ENCODE measurements at places on chromosomes 4 and X.

GRCh38 chr4:3364634-3365314 lies 72.0 kb downstream of the RGS12 start:
- no peak for DNase-seq

DNA sequence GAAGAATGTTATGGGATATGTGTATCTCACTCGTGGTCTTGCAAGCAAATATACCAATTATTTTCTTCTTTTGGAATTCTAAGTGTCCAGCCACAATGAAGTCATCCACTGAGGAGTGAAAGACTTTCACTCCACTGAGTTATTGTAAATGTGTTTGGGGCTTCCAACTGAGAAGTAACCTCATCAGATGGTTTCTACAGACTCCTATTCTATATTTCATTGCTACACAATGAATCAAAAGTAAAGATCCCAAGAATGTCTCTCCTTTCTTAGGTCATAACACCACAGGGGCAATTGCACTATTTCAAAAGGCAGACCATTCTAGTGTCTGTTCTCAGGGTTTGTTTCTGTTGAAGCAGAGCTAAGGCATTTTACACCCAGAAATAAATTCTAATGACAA lies 12.3 kb upstream of the VCX2 start:
- DNase-seq, result no peak

GRCh38 chr4:169861593-169861992 lies 103.8 kb upstream of the HPF1 start:
- no peak for DNase-seq

DNA sequence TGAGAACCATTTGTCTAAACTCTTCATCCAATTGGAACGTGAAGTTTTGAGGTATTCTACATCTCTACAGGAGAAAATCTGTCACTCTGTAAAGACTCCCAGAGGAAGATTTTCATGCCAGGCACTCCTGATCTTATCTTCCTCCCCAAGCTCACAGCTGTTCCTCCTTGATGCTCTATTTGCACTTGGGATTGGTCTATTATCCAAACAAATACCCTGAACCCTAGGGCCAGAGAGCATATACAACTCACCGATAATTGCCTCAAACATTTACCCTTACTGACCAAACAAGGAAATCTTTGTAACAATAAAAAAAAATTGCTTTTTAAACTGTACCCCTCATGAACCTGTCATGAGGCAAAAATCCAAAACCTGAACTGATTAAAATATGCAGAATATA lies 372.7 kb downstream of the SH2D1A start:
- peak; percentile 1 for DNase-seq

DNA sequence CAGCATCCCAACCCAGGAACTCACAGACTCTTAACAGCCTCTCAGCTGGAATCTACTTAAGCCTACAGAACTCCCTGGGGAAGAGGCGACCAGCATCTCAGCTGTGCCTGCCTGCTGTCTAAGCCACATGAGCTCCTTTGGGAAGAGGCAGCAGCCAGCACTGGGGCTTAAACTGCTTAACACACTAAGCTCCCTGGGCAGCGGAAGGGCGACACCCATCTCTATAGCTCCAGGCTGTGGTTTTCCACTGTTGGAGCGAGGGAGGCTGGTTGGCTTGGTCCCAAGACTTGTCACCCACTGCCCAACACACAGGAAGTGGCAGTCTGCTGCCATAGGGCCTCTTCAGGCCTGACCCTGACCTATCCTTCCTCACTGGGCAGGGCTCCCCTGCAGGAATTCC lies 1544.1 kb upstream of the ADGRL3 start:
- no peak for DNase-seq

DNA sequence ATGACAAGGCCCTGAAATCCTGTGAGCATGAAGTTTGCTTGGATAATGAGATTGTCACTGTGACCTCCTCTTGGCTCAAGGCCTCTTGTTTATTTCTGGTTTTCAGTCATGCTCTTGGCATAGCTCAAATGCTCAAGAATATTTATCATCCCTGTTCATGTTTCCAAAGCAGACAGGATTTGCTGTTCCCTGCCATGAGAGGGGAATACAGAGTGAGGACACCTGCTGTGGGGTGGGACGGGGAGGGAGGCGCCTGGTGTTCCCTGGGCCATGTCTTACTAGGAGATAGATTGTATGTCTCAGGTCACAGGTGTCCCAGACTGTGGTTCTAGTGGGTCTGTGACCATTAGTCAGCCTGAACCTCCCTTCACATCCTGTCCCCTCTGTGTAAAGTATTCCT lies 34.9 kb upstream of the SH3RF1 start:
- no peak for DNase-seq

GRCh38 chr4:122619611-122620010 lies 1.3 kb downstream of the IL21 start:
- DNase-seq, result no peak

- no peak for DNase-seq
Observed at GRCh38 chr4:123580981-123581664, 184.5 kb downstream of the SPRY1 start.

DNA sequence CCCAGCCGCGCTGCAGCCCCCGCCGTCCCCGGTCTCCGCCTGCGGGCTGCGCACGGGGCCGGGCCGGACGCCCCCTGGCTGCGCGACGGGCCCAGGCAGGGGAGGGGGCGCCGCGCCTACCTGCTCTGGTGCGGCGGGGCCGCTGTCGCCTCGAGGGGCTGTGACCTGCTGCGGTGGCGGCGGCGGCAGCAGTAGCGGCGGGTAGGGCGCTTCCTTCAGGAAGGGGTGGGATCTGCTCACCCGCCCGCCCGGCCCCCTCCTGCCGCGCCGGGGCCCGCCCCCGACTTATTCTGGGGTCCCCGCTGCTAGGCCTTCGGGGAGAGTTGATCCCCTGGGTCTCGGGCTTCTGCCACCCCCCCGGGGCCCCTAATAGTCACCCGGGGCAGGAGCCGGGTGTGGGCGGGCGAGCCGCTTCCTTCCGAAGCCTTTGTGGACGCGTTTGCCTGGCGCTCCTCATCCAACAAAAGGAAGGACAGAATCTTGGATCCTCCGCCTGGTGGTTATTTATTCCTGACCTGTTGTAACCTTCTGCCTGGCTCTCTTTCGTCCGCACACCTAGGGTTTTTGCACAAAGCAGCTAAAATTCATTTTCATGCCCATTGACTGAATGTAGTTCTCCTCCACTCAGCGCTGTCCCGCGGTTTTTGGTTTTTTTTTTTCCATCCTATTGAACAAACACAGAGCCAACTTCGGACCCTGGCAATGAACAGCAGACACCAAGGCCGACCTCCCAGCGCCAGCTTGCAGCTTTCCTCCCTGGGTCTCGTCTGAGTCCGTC lies at the start of gene TMEM150C:
TMEM150C (minus strand) TSS at position 203 of the 778 bp plus-strand sequence. CDS start 57,331 bp downstream, outside the sequence.
- no peak for DNase-seq

- no peak for DNase-seq
Observed at GRCh38 chr4:1019729-1020470, 8.5 kb downstream of the FGFRL1 start.

DNA sequence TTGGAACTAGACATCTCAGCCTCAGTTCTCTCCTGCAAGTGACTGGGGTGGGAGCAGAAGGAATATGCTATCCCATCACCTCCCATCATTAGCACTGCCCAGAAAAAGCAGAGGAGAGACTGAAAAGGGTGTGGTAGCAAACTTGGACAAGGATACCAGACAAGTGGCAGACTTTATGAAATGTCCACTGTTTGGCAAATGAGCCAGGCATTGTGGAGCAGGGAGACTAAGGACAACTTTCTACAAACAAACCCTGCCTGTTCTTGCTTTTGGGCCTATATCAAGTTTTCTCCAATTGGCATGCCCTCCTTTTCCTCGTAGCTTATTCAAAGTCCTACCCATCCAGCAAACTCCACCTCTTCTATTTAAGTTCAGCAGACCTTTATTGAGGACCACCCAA lies 41.6 kb downstream of the ZCCHC12 start:
- DNase-seq, result no peak

DNA sequence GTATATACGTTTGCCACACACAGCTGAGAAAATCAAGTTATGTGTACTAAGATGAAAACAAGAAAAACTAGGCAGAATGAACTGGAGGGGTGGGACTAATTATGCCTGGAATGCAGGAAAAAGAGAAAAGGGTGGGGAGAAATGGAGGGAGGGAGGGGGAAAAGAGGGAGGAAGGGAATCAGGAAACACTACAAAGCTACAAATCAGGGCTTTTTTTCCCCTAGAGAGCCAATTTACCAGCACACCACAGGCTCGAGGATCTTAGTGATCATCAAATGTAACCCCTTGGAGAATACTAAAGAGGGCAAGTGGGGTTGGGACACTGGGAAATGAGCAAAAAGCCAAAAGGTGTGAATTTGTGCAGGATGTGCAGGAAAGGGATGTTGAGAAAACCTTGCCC lies 451.9 kb downstream of the SMARCA1 start:
- DNase-seq, result no peak

GRCh38 chr4:36747277-36748129 lies 466.1 kb downstream of the DTHD1 start:
- no peak for DNase-seq

GRCh38 chr4:153212736-153213135 lies 8.5 kb downstream of the TRIM2 start:
- no peak for DNase-seq

GRCh38 chr4:113446019-113446418 lies 315.5 kb downstream of the CAMK2D start:
- DNase-seq, result no peak

DNA sequence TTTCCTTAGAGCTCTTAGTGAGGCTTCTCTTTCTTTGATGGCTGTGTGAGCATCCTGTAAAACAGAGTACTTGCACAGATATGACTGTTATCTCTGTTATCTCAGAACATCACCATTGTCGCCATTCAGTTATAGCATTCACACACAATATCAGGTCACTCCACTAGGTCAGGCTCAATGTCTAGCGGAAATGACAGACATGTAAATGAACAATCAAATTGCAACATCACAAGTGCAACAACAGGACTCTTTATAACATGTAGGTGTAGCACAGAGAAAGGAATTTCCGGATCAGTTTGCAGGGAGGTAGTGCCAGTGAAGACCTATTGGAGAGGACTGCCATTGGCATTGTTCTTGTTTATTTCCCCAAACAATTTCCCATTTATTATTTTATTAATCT lies 43.2 kb upstream of the IGSF1 start:
- no peak for DNase-seq

DNA sequence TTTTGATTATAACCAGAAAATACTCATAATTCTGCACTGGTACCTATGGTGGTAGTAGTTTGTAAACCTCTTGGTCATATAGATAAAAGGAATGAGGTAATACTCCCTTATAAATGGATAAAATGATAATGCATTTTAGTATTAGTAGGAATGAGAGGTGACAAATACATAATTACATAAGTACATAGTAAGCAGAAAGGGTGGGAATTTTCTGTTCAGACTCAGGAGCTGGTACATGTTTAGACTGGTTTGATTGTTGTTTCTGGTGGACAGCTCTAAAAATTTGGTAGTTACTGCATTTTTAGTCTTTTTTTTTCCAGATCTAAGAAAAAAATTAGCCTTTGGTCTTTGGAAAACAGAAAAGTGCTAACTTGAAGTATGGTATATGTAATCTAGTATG lies 70.4 kb upstream of the AGA start:
- DNase-seq, result no peak

DNA sequence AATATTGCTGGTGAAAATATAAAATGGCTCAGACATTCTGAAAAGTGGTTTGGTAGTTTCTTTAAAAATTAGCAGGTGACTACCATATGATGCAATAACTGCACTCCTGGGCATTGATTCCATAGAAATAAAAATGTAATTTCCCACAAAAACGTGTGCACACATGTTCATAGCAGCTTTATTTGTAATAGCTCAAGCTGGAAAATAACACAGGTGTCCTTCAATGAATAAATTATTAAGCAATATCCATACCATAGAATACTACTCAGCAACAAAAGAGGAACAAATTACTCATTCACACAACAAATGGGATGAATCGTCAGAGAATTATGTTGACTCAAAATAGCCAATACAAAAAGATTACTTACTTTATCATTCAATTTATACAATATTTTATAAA lies 893.7 kb upstream of the SLIT2 start:
- no peak for DNase-seq

DNA sequence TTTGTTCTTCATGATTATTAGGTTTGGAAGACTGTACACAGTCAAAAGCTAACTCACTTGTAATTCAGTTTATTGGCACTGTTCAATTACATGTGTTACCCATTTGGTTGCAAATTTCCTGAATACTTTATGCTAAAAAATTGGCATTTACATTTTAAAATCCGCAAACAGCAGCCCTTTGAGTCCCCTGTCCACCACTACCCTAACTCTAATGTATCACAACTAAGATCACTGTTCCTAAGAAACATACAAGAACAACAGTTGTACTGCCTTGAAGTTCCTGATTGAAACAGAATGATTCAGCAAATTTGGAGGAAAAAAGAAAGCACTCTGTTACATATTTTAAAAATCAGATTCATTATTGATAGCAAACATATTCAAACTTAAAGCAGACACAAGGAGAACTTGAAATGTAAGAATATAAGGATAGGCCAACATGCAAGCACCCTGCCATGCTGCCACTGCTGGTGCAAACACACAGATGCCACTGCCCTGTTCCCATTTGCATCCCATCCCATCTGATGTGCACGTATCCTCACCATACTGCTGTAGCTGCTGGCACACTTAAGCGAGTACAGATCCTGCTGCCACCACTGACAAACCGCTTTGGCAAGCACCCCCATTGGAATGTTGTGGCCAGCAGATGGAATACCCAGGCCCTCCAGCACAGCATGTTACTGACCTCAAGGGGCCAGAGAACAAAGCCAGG lies 343.4 kb downstream of the PPP1R2C start:
- DNase-seq, result no peak

DNA sequence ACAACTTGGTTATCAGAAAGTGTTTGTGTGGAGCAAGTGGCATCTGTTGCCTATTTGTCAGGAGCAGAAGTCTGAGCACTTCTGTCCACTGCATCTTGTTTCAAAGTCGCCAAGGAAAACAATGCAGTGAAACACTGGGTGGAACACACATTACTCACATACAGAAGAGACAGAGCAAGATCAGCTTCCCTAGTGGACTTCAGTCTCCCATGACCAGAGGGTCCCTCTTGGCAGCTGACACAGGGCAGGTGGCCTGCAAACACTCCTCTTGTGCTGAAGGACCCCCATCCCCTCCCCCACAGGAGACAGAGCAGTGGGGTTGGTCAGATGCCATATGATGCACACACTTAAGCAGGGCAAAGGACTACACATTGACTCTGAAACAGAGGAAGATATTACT lies 3.6 kb upstream of the BBS12 start:
- DNase-seq, result no peak

DNA sequence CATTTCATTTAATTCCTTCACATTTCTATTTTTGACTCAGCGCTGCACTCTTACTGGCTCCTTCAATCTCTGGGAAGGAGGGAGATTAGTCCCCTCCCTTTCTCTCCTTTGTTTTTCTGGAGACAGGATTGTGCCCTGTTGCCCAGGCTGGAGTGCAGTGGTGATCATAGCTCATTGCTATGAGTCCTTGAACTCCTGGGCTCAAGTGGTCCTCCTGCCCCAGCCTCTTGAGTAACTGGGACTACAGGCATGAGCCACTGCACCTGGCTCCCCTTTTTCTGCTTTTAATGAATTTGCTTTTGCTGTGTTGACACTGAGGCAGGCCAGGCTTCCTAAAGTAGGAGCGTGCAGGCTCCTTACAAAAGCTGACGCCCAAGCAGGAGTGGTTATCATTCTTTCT lies 10.5 kb downstream of the TBC1D14 start:
- no peak for DNase-seq

- no peak for DNase-seq
Observed at GRCh38 chr4:38819569-38819968, 15.0 kb upstream of the TLR1 start.

- no peak for DNase-seq
Observed at GRCh38 chr4:688854-689681, at the start of gene SLC49A3. Gene SLC49A3 (minus strand): TSS chr4:689151. CDS start chr4:689127, 24 bp downstream.
